Stimulated activated CD8-positive, alpha-beta memory T cell treated with anti-CD3 and anti-CD28 coated beads, Interleukin-7, amount 100 ng/mL, for 24 hours (primary cell): ENCODE measurements at places on chromosomes 12 and 14.

DNA sequence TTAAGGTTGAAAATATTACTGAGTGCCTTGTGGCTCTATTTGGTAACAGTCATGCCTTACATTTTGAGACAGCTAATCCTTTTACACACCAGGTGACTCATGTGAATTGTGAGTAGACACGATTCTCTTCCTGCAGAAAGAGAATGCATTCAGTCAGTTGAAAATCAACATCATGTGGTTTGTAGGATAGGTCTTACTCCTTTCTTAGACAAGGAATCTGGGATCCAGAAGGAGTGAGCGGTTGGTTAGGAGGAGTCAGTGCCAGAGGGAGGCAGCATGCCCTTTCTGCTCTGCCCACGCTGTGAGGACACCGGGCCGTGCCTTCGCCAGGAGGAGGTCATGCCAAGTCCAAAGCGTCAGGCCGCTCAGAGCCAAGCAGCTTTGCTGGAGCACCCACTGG lies 47.6 kb downstream of the TRAF3 start:
- no peak for DNase-seq

- DNase-seq: no peak
Observed at GRCh38 chr12:124744659-124745464, 118.8 kb downstream of the SCARB1 start.

- no peak for DNase-seq
Observed at GRCh38 chr12:115232455-115233156, 548.6 kb upstream of the TBX3 start.

- DNase-seq: no peak
Observed at GRCh38 chr12:54277823-54278276, 2.1 kb downstream of the CBX5 start.

GRCh38 chr12:66087365-66087943 lies 43.1 kb downstream of the LLPH start:
- peak; percentile 24 for DNase-seq

DNA sequence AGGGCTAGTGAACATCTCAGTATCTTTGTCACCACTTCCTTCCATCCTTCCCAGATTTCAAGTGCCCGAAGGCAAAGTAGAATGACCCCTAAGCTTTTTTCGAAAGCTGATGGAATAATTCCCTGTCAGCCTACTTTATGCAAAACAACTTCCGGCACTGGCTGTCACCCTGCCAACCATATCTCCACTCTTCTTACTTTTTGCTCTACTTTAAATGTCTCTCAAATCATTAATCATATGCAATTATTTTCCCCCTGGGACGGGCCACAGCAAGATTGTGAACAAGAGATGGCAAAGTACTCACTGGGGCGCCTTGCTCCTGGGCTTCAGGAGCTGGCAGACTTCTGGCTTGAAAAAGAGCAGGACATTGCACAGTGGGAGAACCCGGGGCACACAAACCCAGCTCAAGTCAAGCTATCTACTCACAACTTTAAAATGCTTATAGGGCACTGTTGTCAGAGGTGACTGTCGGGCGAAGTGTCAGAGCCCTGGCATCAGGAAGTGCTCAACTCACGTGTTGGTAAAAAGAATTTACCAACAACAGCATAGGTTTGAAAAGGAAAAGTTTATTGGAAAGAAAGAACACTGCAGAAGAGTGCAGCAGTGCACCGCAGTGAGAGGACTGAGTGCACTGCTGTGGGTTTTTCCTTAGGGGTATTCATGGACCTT lies 373.5 kb downstream of the PAWR start:
- no peak for DNase-seq

- DNase-seq: no peak
Observed at GRCh38 chr12:84660139-84660538, 252.5 kb downstream of the SLC6A15 start.

- DNase-seq: no peak
Observed at GRCh38 chr12:40727774-40728483, 35.7 kb downstream of the CNTN1 start.

- DNase-seq: no peak
Observed at GRCh38 chr12:131275824-131276223, 322.1 kb downstream of the ADGRD1 start.

DNA sequence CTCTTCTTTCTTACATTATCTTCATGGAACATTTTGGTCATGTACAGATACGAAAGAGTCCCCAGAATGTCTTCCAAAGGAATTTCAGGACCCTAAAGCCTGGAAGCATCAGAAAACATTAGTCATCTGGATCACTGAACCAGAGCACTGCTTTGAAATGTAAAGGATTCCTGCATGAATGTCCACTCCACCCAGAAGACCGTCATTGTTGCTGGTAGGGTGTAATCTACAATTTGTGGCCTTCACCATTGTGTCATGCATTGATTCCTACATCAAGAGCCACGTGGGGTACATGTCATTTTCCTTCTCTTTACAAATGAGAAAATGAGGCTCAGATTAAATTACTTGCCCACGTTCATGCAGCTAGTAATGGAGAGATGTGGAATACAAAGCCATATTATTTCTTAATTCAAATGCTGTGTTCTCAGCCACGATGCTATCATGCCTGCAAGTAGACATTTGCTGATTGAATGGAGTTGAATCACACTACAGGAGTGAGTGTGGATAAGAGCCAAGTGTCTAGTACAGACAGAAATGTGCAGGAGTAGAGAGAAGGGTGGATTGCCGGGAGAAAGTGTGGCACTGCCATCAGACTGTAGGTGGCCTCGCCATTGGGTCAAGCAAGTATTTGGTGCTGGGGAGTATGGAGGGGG lies 231.2 kb downstream of the C12orf75 start:
- no peak for DNase-seq

DNA sequence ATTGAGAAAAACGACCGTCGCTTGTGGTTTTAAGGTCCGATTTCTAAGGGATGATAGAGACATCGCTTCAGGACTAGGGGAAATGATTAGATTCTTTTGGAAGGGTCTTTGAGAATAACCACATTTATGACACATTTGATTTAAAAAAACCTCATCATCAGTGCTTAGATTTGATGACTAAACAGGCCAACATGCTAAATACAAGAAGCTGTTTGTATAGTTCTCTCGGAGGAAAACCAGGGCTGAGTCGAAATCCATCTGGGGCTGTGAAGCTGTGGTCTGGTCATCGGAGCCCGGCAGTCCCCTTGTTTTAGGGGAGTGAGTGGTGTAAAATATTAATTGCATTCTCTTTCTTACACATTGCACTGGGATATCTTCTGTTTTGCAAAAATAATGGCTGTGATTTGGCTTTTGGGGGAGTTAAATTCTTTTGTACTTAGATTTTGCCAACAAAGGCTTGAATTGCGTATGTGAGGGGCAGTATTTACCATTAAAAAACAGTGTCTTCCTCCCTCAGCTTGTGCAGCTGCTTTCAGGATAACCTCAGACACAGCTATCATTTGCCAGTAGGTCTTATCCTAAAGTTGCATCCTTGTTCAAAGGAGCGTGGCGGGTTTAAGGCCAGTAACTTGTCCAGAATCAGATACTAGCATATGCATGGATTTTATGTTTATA lies 550 bp downstream of the GNG2 start:
- DNase-seq: no peak

GRCh38 chr12:78764913-78765312 lies 99.7 kb upstream of the SYT1 start:
- DNase-seq: no peak

GRCh38 chr12:12918781-12919389 lies 27.5 kb downstream of the GPRC5A start:
- no peak for DNase-seq

GRCh38 chr12:11016937-11017336 lies 5.5 kb downstream of the TAS2R19 start:
- DNase-seq: no peak

GRCh38 chr12:16399101-16399500 lies 51.7 kb downstream of the MGST1 start:
- no peak for DNase-seq

DNA sequence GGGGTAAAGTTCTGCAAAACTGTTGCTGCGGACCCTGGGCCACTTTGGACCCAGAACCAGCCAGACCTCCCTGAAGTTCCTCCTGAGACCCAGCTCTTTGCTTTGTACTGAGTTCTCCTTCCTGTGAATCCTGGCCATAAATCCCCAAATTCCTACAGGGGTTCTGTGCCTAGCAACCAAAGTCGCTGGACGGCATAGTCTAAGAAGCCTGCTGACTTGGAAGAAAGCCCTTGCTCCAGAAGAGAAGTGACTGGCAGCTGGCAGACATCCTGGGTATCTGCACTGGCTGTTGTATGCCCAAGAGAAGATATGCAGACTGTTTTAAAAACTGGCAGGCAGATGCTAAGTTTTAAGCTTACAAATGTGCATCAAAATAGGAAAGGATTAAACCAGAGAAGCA lies 99.9 kb upstream of the SLC24A4 start:
- DNase-seq: no peak

- no peak for DNase-seq
Observed at GRCh38 chr12:45498645-45499044, 230.9 kb upstream of the ARID2 start.

DNA sequence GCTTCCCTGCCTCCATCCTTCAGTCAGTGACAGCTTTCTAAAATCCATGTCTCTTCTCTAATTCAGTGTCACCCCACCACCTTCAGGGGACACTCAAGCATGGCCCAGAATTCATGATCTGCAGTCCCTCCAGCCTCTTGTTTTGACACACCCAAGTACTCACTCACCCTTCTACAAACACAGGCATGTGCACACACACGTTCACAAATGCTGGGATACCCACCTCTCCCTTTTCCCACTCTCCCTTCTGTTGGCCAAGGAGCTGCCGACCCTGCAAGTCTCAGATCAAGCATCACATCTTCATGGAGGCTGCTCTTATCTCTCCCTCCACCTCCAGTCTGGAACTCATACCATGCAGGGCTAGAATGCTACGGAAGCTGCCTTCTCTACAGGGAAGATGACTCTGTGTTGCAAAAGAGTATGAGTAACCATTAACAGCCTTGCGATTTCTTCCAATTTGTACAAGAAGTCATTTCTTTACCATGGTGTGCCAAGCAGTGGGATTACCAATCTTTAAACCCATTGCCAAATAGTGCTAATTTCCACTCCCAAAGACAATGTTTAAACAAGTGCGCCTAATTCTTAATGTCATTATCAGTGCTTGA lies 196.1 kb downstream of the BCL11B start:
- no peak for DNase-seq

- no peak for DNase-seq
Observed at GRCh38 chr14:62251237-62251636, 489.0 kb downstream of the SNAPC1 start.

- DNase-seq: no peak
Observed at GRCh38 chr12:4679711-4680110, 30.8 kb downstream of the NDUFA9 start.

GRCh38 chr14:70709726-70710382 lies 68.1 kb downstream of the TTC9 start:
- no peak for DNase-seq

GRCh38 chr14:64220056-64220455 lies 74.1 kb downstream of the ESR2 start:
- no peak for DNase-seq

DNA sequence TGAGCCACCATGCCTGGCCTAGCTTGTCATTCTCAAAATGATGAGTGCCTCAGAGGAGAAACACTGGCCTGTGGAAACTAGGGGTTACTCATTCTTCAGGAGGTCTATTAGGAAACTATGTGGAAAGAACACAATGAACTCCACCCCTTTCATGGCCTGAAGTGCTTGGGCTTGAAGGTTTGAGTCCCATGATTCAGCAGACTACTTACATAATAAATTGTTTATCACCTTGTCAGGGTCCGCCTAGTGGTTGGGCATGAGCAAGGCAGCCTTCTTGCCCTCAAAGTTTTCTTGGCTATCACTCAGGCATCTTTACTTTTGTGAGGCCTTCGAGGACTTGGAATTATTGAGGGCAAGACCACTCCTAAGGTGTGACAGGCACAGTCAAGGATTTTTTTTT lies 251.2 kb downstream of the ACSS3 start:
- no peak for DNase-seq

DNA sequence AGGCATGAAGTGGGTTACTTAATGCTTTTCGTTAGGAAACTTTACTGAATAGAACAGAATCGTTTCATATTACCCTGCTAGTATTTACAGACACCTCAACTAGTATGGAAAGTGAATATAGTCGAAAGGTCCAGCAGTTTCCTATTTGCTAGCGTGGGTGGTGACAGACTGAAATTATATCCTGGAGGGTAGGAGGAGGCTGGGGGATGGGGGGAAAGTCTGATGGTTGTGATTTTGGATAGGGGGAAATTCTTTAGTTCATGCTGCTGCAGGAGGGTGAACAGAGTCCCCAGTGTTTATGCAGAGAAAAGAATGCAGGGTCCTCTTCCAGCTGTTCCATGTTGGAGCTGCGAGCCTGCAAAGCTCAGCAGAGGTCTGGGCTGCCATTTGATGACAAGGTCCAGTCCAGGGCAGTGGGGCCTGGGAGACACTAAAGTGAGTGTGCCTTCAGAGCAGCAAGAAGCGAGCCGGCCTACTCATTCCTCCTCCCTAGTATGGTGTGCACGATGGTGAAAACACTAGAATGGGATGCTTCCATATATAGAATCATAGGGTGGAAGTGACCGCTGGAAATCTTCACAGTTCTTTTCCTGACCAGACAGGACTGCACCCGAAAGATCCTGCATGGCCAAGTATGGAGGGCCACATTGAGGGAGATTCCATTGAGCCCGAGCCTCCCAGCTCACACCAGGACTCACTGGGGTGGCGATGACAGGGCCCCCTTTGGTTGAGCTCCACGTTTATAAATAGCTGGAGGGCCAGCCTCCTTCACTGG lies 2.1 kb downstream of the SAMD4A start:
- DNase-seq: no peak

- no peak for DNase-seq
Observed at GRCh38 chr14:62445570-62445969, 599.7 kb downstream of the KCNH5 start.

GRCh38 chr12:3364226-3364625 lies 126.8 kb upstream of the PRMT8 start:
- no peak for DNase-seq

DNA sequence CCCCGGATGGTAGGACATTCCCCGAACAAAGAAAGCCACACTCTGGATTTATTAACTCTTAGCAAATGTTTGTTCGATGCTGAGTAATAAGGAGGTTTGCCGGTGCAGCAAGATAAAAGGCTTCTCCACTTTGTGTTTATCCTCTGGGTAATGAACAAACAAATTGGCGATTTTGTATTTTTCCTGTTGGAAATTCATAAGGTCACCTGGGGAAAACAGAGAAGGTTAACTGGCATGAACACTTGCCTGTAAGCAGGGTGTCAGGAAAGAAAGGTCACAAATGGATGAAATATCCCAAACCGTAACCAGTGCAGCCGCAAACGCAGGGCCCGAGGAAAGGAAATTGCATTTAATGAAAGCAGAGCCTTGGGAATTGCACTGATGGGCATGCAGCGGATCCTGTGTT lies 132.8 kb downstream of the RMST start:
- no peak for DNase-seq

DNA sequence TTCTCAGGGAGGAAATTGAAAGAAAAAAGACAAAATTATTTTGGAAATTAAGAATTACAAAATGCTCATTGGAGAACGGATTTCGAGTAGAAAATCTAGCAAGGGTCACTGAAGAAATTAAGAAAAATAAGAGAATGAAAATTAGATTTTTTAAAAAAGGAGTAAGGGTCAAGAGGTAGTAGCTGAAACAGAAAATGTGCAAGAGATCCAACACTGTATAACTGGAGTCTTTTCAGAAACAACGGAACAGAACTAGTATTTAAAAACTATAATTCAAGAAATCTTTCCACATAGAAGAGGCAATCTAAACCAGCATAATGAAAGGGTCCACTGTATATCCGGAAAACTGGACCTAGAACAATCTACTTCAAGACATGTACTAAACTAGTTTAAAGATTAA lies 28.2 kb downstream of the ATP2B1 start:
- DNase-seq: no peak
